ENCODE measurements at places on chromosomes 5 and 9.

GRCh38 chr9:9186086-9186485, 1386.5 kb upstream of the DMAC1 start:
- no peak for DNase-seq

DNA sequence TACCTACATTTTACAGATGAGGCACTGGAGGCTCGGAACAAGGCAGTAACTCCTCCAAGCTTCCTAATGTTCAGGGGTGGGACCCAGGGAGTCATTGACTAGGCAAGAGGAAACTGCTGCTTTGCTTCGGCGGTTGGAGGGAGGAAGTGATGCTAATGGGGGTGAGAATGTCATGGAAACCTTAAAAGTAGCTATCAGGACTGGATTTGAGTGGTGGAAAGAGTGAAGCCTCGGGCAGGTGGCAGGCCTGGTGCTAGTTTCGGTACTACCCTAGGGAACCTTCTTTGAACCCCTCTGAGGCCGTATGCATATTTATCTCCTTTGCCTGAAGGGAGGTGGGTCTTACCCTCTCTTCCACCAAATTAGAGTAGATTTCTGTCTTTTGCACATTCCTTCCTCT, 1.6 kb downstream of the BSPRY start:
- DNase-seq: no peak

DNA sequence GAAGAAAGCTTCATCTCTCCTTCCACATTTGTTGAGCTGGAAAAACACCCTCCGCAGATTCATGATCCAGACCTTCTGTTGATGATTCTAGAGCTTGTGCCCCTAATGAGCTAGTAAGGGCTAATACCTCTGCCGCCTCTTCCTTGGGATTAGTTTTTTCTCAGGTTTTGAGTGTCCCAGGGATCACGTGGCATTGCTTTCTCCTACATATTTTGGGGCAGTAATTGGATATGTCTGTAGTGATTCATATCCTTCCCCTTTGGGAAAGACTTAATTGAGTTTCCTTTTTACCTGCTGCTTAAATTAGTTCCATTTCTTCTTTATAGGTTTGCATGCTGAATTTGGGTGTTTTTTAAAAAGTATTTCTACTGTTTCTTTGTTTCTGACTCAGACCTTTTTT, 143.9 kb downstream of the GOLPH3 start:
- no peak for DNase-seq

- peak; percentile 71 for DNase-seq
These were observed 1.0 kb downstream of the AQP3 start for GRCh38 chr9:33446240-33446945.

DNA sequence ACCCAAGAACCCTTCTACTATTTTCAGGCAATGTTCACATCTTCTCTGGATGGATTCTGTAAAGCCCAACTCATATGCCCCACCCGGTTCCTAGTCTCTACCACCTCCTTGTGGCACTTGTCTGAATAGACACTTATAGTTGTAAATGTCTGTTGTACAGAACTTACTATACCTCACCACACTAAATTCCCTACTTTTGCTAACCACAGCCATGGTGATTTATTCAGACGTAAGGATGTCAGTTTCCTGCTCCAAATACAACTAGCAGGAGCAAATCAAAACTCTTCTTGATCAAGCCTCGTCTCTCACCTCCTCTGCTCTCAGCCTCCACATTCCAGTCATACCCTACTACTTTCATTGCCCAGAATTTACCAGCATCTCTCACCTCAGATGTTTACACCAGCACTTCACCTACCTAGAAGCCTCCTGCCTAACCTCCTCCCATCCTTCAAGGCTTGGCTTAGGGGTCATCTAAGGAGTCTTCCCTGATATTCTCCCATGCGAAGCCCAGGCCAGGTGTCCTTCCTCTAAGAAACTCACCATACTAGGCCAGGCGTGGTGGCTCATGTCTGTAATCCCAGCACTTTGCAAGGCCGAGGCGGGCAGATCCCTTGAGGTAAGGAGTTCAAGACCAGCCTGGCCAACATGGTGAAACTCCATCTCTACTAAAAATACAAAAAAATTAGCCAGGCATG, 75.5 kb downstream of the MAPKAP1 start:
- DNase-seq: no peak

GRCh38 chr9:123796618-123797484, 133.1 kb downstream of the DENND1A start:
- no peak for DNase-seq

- no peak for DNase-seq
These were observed 36.3 kb upstream of the FAM120A start for GRCh38 chr9:93415176-93415690.

DNA sequence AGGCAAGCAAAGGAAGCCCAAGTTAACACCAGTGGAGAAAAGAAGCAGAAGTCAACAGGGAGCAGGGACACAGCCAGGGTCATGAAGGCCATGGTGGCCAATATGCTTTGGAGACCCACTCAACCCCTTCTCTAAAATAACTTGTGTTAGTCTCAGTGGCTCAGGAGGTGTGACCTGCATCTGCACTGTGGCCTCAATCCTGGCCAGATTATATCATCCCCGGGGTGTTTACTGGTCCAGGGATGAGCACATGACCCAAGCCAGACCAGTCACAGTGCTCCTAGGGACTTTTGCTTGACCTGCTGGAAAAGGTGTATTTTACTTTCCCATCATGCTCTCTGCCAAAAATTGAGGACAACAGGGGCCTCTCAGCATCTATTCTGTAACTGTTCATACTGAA, 105.2 kb downstream of the DPYSL3 start:
- no peak for DNase-seq

GRCh38 chr5:51388488-51389287, 5.4 kb downstream of the ISL1 start:
- DNase-seq: no peak

DNA sequence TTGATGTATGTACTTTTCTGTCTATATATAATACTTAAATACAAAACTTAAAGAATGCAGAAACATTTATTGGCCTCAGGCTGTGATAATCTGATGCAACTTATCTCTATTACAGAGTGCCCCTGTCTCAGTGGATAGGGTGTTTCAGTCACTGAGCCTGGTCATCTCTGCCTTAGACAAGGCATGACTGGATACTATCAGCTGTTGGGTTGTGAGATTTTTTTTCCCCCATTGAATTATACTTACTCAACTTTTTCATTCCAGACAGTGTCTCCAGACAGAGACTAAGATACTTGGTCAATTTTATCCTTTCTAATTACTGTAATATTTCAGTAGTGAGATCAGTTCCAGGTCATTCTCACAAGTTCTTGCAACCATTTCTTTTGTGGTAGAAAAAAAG, 26.7 kb downstream of the XRCC4 start:
- no peak for DNase-seq

GRCh38 chr5:83354958-83355357, 116.6 kb upstream of the VCAN start:
- no peak for DNase-seq

- DNase-seq: no peak
These were observed 179.0 kb upstream of the ADRA1B start for GRCh38 chr5:159737263-159737662.

- DNase-seq: no peak
These were observed 452.7 kb downstream of the BNC2 start for GRCh38 chr9:16417749-16418148.

GRCh38 chr5:54829102-54829501, 156.3 kb downstream of the ESM1 start:
- DNase-seq: no peak

DNA sequence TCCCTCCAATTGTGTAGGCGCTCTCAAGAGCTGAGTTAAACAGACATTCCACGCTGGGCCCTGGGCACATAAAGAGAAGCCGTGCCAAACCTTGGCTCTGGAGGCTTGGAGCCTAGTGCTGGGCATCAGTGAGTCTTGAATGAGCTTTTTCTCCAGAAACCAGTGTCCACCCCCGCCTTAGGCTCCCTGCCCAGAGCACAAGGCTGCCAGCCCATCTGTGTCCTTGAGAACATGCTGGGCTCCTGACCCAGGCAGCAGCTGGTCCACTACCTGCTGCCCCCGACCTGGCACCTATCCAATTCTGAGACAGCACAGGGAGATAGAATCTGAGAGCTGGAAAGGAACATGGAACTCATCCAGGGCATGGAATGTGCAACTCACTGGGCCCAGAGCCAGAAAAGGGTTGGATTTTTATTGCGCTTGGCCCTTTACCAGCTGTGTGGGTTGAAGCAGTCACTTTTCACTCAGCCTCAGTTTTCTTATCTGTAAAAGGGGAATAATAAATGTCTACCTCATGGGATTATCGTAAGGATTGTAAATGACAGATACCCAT, 92.4 kb upstream of the CPLX2 start:
- DNase-seq: no peak

DNA sequence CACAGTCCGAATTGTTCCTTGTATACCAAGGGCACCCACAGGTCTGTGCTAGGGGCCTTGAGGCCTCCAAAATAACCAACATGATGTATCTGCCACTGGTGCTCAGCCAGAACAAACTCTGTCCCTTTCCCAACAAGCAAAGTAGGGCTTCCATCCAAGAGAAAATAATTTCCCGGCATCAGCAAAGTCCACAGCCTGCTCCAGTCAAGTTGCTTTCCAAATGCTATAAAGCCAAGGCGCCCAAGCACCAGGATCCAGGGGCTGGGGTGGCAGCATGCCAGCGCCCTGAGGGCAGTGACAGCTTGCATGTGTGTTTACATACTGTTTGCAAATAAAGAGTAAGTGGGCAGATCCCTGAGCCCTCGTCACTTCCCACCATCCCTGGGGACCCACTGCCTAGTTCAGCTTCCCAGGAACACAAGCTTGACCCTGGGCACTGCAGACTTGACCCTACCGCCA, 155.9 kb downstream of the ERCC6L2 start:
- no peak for DNase-seq

GRCh38 chr5:143072734-143073133, 302.6 kb downstream of the ARHGAP26 start:
- no peak for DNase-seq

DNA sequence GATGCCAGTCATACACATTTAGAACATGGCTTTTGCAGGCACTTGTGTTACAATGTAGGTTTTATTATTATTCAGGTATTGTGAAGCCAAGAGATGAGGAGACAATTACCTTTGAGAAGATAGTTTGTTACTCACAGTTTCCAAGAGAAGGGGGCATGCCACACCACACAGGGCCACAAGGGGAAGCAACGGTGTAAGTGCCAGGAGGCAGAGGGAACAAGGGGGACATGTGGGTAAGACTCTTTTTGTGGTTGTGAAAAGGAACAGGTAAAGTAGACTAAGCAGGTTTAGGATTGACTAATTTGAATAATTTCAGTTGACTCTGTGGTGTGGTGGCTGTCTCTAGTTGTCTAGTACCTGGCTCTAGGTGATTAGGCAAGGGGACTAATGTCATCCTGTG, 191.2 kb downstream of the TRPM6 start:
- no peak for DNase-seq

GRCh38 chr5:73450672-73451223, 2.2 kb upstream of the FOXD1 start:
- DNase-seq: no peak

- DNase-seq: no peak
These were observed 481.1 kb upstream of the ZNF608 start for GRCh38 chr5:125227333-125228095.

DNA sequence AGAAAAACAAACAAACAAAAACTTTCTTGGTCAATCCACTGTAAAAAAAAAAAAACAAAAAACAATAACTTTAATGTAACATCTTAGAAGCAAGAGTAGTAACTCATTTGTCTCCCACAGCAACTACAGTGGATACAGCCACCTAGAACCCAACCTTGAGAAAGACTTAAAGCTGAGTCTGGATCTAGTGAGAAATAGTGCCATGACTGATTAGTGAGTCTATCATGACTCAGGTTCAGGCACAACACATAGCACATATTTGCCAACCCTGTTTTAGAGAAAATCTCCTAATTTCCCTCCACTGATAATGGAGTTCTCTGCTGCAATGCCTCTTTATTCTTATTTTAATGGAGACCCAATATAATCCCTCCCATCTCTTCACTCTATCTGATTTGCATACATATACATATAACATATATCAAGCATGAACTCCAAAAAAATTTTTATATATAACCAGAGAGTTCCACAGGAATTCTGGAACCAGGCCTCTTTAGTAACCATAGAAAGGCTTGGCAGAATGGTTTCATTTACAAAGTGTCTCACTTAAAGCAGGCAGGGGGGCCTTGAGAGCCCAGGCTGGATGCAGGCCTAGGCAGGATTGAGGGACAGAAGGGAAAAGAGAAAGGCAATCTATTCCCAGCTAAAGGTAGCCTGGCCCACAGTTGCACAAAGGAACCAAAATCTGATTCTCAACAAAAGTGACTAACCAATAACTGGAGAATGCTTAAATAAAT, 11.9 kb upstream of the NR4A3 start:
- DNase-seq: no peak

DNA sequence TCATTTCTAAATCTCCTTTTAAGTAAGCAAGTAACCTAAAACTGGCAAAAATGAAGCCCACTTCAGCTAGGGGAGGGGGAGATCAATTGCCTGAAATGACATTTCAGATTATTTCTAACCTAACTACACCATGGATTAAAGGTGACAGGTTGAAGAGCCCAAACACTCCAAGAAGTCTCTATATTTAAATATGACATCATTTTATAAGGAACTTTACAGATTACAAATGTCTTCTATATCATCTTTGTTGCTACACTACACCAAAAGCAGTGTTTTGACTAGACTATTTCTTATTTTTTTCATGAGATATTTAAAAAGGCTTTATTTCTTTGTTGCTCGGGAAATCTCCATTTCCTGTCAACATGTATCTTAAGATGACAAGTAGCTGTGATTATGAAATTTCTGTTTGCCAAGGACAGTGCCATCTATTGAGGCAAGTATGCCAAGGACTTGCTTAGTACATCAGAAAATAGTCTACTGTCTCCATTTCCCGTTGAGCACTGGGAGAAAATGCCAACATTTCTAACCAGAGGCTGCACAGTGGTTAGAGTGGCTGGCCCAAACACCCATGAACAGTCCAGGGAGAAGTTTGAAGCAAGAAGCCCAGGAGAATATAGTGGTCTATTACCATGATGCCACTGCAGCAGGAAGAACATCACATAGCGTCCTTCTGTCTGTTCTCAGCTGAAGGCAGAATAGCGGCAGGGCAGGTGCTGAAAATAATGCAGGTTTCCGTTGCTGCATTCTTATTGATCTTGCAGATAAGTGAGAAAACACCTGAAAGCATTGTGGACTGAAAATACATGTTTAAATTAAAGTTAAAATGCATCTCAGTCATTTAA, 93.4 kb upstream of the ITGA2 start:
- no peak for DNase-seq

DNA sequence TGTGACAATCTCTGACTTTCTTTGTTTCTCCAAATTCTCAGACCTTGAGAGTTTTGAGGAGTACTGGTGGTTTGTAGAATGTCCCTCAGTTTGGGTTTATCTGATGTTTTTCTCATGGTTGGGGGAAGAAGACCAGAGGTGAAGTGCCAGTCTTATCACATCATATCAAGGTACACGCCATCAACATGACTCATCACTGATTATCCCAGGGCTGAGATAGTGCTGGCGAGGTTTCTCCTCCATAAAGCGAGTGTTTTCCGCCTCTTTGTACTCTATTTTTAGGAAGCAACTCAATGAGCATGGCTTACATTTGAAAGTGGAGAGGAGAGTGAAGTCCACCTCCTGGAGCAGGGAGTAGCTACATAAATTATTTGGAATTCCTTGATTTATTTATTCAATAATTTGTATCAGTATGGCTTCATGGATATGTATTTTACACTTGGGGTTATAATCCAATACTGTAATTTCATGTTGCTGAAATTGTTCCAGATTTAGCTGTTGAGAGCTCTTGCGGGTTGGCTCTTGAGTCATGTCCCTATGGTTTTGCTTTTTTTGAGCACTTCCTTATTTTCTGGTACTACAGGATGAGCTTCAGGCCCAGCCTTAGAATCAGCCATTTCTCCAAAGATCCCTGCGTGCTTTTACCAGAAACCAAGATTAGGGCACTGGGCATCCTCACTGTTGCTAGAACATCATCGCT, 23.9 kb downstream of the DCANP1 start:
- no peak for DNase-seq

- DNase-seq: no peak
These were observed 25.9 kb upstream of the ASPN start for GRCh38 chr9:92508018-92508820.
